ENCODE measurements at places on chromosomes 3 and 15. TPM values are rescaled to one million over a fixed set of nuclear protein-coding genes. Genes with fewer than 3 reads are reported as not detected.

DNA sequence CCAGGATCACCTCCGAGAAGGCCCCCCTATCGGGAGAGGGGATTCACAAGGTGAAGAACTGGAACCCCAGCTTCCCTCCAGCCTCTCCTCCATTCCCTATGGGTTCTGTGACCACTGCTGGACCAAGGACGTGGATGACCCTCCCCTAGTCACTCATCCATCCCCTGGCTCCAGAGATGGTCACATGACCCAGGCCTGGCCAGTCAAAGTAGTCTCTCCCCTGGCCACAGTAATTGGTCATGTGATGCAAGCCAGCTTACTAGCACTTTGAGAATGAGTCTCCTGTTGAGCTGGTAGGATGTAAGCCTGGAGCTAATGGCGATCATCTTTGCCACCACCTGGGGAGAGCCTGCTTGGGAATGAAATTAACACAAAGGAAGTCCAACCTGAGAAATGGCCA lies 3.9 kb downstream of the CAMK1 start:
- no peaks in the 10 kb centered on the region for H3K36me3 ChIP-seq
- peaks cover 8% of the 10 kb centered on the region for H3K4me1 ChIP-seq
- no peak overlapping the region for H3K27ac ChIP-seq
- H3K27me3 ChIP-seq = no peaks in the 10 kb centered on the region
- no peak for DNase-seq

LRRC31 gene
- 0.91 TPM for total RNA-seq

SLC22A14 gene
- 1.5 TPM for total RNA-seq

GOLGA8M gene
- not detected for total RNA-seq

DNA sequence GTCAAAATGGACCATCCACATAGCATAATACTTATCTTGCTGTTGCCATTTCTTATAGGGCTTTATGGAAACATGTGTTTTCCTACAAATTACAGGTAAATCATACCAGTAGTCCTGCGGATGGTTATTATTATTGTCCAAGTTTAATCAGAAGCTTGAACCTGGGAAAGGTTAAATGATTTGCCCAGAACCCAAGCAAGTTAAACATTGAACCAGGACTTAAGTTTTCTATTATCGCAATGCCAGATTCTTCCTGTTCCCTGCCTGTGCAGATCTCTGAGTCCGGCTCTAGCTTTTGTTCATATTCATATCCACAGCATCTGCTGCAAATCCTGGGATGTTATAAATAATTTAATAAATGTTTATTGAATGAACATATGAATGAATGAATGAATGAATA lies 12.5 kb downstream of the LPP start:
- no peak overlapping the region for H3K4me3 ChIP-seq
- H3K4me1 ChIP-seq = peaks cover 3% of the 10 kb centered on the region
- H3K27me3 ChIP-seq = no peaks in the 10 kb centered on the region
- DNase-seq = no peak

GNAT1 gene
- total RNA-seq = not detected

DNA sequence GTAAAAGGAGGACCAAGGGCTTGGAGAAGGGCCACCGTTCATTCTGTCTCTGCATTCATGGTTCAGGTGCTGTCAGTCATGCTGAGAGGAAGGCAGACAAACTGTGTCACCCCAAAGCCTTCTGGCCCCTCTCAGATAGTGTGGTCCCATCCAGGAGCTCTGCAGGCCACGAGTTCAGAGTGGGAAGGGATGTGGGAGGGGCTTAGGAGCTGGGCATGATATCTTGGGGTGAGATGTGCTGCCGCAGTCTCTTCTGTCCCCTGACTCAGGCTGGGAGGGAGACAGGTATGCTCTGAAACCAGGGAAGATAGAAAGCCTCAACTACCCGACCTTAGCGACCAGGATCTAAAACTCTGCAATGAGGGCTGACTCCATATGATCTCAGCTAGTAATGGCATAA lies 19.6 kb upstream of the MYO1E start:
- H3K27ac ChIP-seq = no peak overlapping the region
- no peaks in the 10 kb centered on the region for H3K4me1 ChIP-seq
- no peak overlapping the region for H3K4me3 ChIP-seq
- no peak for DNase-seq
- no peaks in the 10 kb centered on the region for H3K27me3 ChIP-seq

DNA sequence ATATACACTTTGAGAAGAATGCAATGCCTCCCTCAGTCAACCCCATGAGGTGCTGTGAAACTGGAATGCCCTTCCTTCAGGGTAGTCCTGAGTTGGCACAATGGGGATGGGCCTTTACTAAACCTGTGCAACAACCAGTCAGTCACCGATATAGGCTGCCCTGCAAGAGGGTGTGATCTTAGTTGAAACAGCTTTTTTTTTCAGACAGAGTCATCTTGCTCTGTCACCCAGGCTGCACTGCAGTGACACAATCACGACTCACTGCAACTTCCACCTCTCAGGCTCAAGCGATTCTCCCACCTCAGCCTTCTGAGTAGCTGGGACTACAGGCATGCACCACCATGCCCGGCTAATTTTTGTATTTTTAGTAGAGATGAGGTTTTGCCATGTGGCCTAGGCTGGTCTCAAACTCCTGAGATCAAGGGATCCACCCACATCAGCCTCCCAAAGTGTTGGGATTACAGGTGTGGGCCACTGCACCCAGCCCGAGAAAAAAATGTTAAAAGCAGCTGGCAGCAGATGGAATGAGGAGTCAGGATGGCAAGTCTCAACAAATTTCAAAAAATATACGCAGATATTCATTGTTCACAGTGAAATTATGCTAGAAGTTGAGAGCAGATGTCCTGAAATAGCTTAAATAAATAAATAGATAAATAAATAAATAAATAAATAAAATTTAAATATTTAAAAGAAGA lies 31.8 kb downstream of the MYO5A start:
- H3K4me3 ChIP-seq = no peak overlapping the region
- H3K4me1 ChIP-seq = peaks cover 4% of the 10 kb centered on the region
- H3K27ac ChIP-seq = no peak overlapping the region
- DNase-seq = no peak
- H3K36me3 ChIP-seq = no peaks in the 10 kb centered on the region
- no peaks in the 10 kb centered on the region for H3K27me3 ChIP-seq

GRCh38 chr3:135516143-135516542 lies 449.4 kb upstream of the PPP2R3A start:
- no peak overlapping the region for H3K27ac ChIP-seq
- H3K4me3 ChIP-seq = no peak overlapping the region
- H3K27me3 ChIP-seq = no peaks in the 10 kb centered on the region
- DNase-seq = no peak

DNA sequence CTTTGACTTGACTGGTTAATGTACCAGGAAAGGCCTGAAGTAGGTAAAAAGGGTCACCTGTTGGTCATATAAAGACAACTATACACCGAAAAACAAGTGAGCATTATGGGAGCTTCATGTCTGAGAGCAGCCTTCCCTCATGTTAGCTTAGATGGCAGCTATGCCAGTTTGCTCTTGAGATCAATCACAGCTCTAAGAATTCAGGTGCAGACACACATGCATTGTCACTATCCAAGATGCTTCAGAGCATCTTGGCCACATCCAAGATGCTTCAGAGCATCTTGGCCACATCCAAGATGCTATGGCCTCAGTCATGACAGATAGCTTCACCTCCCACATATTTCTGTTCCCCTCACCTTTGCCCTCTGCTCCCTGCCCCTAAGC lies 15.5 kb downstream of the ZNF80 start:
- no peaks in the 10 kb centered on the region for H3K27me3 ChIP-seq
- H3K4me1 ChIP-seq = no peaks in the 10 kb centered on the region
- H3K27ac ChIP-seq = no peak overlapping the region
- no peak overlapping the region for H3K4me3 ChIP-seq
- no peak for DNase-seq

BTLA gene
- not detected for total RNA-seq

- peaks cover 5% of the 10 kb centered on the region for H3K4me1 ChIP-seq
- H3K4me3 ChIP-seq = no peak overlapping the region
- DNase-seq = no peak
- H3K27me3 ChIP-seq = no peaks in the 10 kb centered on the region
- no peaks in the 10 kb centered on the region for H3K36me3 ChIP-seq
Measured at GRCh38 chr15:93141371-93141794, 52.4 kb upstream of the RGMA start.

MESP1 gene
- total RNA-seq = 11.5 TPM

Data from prostate gland (tissue), 2 donors.